Putamen (tissue), 1 donor: ENCODE measurements at places on chromosomes 5 and 9.

GRCh38 chr9:113721856-113722255, 154.3 kb upstream of the ZNF618 start:
- DNase-seq: no peak

DNA sequence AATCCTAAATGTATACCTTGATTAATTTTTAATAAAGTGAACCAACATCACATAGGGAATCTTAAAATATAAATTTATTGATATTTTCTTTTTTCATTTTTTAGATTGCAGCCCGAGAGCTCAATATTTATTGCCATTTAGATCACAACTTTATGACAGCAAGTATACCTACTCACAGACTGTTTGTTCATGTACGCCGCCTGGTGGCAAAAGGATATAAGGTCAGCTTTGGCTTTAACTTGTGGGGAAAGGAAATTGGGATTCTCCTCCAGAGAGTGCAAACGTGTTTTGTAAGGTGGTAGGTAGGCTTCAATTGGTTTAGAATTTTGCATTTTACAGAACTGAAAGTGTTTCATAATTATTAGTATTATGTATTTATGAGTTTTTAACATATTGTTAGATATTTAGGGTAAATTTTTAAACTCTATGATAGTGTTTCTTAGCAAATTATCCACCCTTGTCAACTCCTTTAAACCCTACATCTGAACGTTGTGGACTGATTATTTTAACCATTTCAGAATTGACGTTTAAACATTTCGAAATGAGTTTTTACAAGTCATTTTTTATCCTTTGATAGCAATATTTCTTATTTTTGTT, 17.5 kb upstream of the DHFR start:
- peak; percentile 60 for DNase-seq

DNA sequence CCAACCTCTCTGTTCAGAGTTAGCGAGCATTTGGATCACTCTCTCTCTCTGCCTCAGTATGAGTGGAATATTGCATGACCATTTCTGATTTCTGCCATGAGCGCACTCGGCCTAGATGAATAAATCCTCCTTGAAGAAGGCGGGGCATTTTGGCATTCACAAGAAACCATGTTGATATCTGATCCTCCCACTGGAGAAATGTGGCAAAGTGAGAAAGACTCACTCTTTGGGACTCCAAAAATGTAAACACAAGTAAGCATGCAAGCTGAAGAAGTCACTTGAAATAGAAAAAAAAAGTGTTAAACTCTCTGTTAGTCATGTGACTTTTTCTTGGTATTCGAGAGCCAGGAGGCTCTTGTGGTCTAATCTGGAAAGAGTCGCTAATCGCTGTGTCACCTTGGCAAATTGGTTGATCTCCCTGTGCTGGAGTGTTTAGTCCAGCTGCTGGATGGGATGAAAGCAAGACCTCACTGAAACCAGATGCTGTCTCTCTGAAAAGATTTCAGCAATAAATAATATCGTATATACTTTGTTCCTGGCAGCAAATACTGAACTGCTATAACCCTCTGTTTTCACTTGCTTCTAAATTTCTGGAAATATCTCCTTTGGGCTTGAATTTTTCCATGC, 95.5 kb downstream of the GHR start:
- no peak for DNase-seq

- no peak for DNase-seq
Measured at GRCh38 chr9:96607971-96608370, 11.7 kb downstream of the CDC14B start.

- no peak for DNase-seq
Measured at GRCh38 chr5:41510176-41510831, at the start of gene PLCXD3. PLCXD3 (minus strand) TSS chr5:41510601; CDS start chr5:41510526, 75 bp downstream.

GRCh38 chr5:138568061-138568824, 7.0 kb downstream of the HSPA9 start:
- DNase-seq: no peak

GRCh38 chr9:126636983-126637798, 23.5 kb downstream of the LMX1B start:
- DNase-seq: peak; percentile 73

DNA sequence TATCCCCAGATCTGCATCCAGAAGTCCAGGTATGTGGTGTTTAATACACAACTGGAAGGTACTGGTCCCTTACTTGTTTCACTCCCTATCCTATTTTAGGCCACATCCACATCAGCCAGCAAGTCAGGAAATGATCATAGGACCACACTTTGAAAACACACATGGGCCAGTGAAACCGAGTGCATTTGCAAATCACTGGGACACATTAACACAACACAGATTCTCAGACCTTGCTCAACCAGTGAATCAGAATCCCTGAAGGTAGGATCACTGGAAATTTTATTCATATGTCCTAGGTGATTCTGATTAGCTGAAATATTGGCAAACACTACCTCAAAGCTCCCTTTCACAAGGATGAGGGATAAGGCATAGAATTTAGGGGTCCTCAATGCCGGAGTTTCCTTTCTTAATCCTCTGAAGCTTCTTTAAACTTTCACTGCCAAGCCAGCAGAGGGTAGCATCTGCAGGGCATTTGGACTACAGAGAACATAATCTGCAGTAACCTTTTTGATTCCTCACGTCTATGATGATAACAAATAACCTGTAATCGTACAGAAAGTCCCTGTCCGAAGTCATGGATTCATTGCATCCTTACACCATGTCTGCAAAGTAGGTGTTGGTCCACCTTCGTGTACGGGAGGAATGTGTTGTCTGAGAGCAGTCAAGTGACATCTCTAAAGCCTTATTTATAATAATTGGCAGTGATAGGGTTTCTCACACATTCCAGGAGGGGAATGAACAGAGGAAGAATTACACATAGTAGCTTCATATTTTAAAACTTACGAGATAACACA, 11.0 kb upstream of the ABLIM3 start:
- no peak for DNase-seq

DNA sequence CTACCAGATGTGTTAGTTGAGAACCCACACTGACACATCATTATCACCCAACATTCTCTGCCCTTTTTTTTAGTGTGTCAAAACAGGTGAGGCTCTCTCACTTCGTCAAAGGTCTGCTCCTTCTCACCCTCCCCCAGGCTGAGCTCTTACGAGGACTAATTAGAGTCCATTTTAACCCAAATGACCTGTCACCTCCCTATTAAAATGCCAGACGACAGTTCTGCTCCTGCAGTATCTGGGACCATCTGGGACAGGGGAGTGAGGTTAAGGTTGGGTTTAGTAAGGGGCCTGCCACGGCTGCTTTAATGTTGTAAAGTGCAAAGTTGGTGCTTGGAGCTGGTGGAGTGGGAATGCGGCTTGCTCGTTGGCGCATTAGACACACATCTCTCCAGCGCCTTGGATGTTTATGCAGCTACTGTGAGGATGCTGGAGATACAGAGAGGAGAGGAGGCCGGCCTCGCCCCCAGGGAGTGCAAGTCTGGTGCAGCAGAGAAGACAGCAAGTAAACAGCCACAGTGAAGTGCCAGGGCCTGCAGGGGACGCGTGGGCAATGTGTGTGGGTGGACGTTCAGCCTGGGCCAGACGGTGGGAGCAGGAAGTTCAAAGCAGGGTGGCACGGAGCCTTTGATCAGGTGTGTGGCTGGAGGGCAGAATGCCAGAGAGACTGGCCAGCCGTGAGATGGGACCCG, 96.2 kb downstream of the C9orf50 start:
- DNase-seq: no peak

DNA sequence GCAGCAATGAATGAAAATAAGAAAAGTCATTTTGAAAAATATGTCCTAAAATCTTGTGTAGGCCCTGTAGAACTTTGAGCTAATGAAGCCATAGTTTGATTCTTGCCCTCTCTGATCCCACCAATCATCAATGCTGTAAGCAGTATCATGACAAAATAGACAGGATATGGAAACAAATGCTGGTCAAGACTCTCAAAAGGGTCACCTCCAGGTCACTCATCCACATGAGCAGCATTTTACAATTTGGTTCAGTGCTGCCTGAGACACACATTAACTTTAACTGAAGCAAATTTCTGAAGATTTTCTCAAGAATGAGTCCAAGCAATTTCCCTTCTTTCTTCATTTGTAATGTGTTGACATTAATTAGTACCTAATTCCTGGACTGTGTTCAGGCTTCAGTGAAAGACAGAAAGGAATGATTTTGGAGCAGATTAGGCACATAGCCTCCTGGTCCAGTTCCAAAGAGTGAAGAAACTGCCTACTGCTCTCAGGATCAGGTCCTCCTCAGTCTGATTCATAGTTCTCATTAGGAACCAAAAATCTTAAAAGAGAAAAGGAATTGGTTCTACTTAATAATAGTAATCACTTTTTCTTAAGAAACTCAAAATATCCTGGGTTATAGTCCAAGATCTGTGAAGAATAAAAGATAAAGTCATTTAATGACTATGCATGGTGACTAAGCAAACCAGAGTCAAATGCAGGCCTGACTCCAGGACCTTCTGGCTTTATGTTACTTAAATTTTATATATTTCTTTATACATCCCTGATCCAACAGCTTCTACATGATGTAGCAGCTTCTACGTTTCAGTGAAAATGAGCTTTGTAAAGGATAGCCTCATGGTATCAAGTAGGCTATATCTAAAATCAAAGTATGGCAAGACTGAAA, 192.1 kb upstream of the RGMB start:
- no peak for DNase-seq

- DNase-seq: no peak
Measured at GRCh38 chr5:110086658-110087388, 397.1 kb downstream of the MAN2A1 start.

GRCh38 chr9:114732823-114733222, 50.8 kb upstream of the TEX48 start:
- DNase-seq: no peak
